NCI-H82 (cell line): ENCODE measurements at places on chromosomes 4 and X.

GRCh38 chr4:10762561-10762960 lies 78.0 kb upstream of the CLNK start:
- peak; percentile 14 for DNase-seq

DNA sequence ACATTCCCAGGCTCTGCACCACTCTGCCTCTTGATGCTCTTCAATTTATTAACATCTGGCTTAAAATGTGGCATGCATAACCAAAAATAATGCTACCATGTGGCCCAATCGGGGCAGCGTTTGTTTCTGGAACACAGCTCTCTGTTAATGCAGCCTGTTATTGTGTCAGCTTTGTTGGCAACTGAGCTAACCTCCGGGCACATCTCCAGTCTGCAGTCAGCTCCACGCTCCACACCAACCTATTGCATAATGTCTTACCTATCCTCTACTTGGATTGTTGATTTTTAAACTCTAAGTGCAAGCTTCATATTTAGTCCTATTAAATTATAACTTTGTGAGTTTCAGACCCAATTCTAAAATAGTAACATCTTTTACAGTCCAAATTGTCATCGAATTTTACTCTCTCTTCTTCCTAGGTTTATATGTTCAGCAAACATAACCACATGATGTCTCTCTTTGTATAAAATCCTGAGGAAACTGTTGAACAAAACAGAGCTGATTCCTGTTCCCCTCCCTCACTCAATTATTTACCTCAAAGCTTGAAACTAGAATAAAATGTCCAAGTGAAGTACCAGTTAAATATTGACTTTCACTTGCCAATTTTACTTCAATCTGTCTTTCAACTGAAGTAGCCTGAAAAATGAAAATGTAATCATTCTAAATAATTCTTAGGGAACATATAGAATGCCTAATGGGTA lies 92.2 kb upstream of the RAPGEF2 start:
- DNase-seq: no peak

DNA sequence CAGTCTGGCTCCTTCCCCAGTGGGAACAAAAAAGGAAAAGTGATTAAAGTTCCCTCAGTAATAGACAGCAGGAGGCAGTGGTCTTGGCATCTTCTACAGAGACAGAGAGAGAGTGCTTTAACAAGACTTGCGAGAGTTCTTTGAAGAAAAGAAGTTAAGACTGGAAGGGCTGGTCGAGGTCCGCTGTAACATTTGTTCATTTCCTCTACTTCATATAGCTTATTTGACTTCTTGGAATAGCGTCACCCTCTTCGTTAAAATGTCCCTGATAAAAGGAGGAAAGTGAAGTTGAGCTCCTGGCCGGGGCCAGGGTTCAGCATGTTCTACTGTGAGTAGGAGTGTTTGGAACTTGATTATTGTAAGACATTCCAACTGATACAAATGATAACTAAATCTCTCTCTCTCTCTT lies 179.8 kb downstream of the SLIT2 start:
- peak; percentile 31 for DNase-seq

DNA sequence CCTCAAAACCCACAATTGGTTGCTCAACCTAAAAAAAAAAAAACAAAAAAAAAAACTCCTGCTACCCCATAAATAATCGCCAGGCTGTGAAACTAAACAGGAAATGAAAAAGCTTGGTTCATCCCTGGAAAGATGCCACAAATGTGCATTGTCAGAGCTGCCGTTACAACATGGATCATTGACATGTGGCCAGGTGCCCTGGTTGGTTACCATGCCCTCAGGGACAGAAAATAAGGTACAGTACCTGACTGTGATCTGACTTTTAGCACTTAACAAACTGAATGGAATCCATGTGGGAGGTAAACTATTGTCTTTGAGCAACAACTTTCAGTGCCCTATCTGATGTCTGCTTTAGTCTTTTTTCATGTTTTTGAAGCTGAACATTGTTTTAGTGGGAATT lies 118.0 kb upstream of the RPL34 start:
- DNase-seq: no peak

DNA sequence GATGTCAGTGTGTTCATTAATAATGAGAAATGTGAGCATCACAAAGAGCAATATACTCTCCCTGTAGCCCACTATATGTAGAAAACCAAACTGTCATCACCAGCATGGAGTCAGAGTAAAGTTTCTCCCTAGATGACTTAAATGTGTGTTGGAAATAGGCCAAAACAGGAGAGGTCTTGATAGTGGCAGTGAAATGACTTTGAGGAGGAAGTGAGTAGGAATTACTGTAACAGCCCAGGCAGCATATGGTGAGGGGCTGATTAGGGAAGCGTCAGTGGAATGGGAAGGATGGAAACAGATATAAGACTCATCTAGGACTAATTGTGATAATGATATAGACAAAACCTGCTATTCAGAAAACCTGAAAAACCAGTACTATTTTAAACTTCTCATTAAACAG lies 83.9 kb downstream of the ATXN3L start:
- peak; percentile 67 for DNase-seq

- no peak for DNase-seq
Measured at GRCh38 chr4:64545593-64545992, 136.3 kb upstream of the TECRL start.

DNA sequence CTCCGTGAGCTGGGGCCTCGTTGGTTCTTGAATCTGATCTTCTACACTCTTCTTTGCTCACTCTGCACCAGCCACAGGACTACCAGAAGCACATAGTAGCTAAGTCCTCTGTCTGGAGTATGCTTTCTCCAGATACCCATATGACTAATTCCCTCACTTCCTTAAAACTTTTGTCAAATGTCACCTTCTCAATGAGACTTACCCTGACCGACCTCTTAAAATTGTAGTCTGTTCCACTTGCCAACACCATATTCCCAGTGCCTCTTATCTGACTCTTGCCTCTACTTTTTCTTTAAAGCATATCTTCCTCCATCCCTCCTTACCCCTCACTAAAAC lies 10.0 kb downstream of the PARM1 start:
- no peak for DNase-seq

DNA sequence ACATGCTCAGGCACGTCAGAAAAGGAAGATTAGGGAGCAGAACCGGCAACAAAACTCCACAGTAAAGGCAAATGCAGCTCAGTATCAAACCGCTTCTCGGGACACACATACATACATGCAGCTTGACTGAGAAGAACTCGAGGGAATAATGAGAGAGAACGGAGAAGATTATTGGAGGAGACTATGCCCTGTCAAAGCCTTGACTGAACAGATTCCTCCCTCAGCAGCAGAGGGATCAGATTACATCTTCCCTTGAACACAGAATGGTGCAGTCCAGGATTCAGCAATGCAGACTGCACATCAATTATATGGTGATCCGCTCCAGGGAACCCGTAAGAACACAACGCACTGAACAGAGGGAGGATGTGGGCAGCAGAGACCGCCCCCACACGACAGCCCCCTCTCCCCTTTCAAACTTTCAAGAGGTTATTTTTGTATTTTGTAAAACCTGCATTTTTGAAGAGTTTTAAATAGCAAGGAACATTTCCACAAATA lies 183.2 kb downstream of the FBXW7 start:
- DNase-seq: peak; percentile 93

GRCh38 chr4:61243962-61244361 lies 43.8 kb downstream of the ADGRL3 start:
- DNase-seq: no peak

- no peak for DNase-seq
Measured at GRCh38 chrX:8405631-8406030, 59.0 kb upstream of the VCX3B start.

GRCh38 chr4:112818594-112818965 lies 181.6 kb downstream of the LARP7 start:
- peak; percentile 61 for DNase-seq

DNA sequence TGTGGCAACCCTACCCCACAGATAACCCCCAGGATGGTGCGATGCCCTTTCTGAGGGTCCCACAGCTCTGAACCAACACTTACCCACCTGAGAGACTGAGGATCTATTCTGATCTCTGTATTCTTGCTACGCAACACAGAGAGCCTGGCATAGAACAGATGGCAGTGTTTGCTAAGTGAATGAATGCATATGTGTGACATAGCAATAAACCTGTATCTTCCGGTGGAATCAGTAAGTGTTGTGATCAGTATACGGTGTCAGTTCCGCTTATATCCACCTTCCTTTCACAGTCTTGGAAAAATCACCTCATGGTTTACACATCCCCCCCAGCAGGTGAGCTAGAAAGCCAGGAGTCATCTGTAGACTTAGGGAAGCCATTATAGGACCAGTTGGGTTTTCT lies 5.9 kb upstream of the HSD17B10 start:
- peak; percentile 39 for DNase-seq

- DNase-seq: no peak
Measured at GRCh38 chr4:59243038-59243437, 1957.1 kb upstream of the ADGRL3 start.
